ENCODE measurements at places on chromosomes 1 and 21.

DNA sequence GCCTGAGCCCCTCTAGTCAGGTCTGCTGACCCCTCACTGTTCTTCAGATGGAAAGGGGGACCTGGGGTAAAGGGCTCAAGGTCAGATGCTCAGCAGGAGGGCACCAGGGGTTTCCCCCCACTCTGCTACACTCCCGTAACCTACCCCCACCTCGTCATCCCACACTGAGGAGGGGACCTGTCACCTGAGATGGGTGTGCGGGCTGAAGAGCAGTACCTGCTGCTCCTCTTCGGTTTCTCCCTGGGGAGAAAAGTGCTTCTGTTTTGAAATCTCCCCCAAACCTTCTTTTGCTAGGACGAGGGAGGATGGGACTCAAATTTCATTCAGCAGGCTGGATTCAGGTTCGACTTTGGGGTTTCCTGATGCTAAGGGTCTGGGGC, 65.2 kb downstream of the SYT2 start:
- no peak for DNase-seq

- no peak for DNase-seq
These were observed 635 bp downstream of the ZNF648 start for GRCh38 chr1:182060877-182061276.

DNA sequence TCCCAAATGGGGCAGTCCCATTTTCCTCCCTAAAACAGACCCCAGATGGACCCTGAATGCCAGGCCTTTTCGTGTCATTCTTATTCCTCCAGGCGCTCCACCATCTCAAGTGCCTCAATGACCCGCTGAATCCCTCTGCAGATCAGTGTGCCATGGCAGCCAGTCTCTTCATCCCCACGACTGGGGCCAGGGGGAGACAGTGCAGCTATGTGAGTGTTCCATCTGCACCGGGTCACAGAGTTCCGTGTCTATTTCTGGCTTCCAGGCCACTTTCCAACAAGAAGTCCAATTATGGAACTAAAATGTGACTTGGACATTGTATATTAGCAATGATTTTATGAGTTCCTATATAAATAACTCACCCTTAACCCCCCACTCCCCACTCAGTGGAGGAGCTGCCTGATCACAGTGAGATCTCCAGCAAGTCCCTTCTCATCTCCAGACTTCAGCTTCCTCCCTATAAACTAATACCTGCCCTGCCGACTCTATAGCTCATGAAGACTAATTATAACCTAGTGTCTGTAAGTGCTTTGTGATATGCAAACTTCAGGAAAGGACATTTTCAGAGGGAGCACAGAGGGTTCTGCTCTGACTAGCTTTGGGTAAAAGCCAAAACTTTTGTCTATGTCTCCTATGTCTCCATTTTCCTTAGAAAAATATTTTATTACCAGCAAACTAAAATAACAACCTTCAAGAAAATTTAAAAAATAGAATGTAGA, 56.3 kb upstream of the NFASC start:
- no peak for DNase-seq

- no peak for DNase-seq
These were observed 5.3 kb downstream of the PLXNA2 start for GRCh38 chr1:208238710-208239472.

All from RCC 7860 (cell line).